ENCODE measurements at places on chromosomes 6 and 20.

- DNase-seq, result no peak
Observed at GRCh38 chr6:123994168-123994567, 190.5 kb downstream of the NKAIN2 start.

DNA sequence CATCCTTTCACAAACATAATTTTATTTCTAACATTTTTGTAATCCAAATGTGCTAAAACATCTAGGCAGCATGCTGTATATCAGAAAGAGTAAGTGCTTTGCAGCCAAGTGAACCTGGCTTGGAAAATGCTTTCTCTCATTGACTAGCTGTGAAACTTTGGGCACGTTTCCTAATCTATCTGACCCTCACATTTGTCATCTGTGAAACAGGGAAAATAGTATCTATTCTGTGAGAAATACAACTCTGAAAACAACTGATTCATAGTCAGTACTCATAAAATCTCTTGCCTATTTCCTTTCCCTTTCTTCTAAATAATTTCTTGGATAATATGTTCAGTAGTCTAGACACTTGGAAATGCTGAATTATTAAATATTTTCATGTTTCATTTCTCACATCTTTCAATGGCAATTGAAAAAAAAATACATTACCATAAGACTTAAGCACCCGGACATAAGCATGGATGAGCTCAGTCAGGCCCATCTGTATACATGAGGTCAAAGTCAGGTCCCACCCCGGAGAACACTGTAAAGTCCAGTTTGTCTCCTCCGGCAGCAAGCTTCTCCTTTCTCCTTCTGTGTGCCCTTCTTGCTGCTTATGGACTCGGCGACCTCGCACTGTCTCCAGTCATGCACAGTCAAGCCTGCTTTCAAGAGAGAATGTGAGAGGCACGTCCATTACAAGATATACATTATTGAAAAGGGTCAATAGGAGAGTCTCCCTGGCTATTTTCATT is 455.0 kb upstream of the SOX4 start:
- DNase-seq, result no peak

DNA sequence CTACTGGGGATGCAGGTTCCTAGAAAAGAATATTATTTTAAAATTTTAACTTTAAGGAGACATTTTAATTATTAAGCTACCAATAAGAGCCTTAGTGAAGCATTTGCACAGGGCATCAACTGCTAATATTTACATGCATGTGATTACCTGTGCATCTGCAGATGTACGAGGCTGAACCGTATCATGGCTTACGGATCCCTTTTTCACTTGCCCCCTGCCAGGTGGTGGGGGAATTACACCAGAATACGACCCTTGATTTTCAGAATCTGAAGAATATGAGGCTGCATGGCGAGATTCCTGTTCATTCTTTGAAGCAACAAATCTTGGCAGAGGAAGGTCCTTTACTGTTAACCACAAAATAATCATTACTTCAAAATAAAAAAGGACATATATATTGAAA is 42.7 kb downstream of the REPS1 start:
- DNase-seq, result peak; percentile 15

GRCh38 chr6:117906958-117907600 is at the start of gene SLC35F1:
Gene SLC35F1 (plus strand): TSS chr6:117907264.
- DNase-seq, result peak; percentile 53

- no peak for DNase-seq
Observed at GRCh38 chr20:55333798-55334197, 671.5 kb downstream of the CBLN4 start.

GRCh38 chr6:149489967-149490366 is 5.2 kb upstream of the ZC3H12D start:
- no peak for DNase-seq

DNA sequence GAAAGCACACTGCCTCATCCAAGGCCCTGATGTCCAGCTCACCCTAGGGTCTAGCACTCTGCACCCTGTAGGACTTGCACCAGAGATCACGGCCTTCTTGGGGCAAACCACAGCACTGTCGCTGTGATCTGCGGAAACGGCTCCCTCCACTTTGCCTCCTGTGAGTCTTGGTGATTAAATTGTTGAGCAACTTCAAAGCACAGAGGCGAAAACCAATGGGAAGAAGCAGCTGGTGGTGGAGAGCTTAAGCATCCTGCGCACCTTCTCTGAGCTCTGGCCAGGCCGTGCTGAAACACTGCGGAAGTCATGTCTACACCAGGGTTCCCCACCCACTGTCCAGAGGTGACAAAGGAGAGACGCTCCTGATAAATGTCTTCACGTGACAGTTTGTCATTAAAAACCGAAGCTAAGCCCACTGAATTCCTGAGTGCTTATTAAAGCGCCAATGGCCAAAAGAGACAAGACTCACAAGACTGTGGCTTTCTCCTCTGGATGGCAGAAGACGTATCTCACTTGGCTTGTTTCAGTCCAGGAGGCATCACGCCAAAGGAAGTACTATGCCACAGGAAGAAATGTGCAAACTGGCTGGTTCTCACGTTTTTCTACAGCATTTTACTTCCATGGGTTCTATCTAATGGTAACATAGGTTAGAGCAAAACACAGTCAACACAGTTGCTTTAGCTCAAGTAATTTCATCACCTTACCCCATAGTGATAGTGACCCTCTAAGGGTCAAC is 3.1 kb downstream of the RAMACL start:
- DNase-seq, result no peak

DNA sequence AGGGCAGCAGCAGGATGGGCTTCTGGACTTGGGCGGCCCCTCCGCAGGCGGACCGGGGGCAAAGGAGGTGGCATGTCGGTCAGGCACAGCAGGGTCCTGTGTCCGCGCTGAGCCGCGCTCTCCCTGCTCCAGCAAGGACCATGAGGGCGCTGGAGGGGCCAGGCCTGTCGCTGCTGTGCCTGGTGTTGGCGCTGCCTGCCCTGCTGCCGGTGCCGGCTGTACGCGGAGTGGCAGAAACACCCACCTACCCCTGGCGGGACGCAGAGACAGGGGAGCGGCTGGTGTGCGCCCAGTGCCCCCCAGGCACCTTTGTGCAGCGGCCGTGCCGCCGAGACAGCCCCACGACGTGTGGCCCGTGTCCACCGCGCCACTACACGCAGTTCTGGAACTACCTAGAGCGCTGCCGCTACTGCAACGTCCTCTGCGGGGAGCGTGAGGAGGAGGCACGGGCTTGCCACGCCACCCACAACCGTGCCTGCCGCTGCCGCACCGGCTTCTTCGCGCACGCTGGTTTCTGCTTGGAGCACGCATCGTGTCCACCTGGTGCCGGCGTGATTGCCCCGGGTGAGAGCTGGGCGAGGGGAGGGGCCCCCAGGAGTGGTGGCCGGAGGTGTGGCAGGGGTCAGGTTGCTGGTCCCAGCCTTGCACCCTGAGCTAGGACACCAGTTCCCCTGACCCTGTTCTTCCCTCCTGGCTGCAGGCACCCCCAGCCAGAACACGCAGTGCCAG is at the start of gene TNFRSF6B:
Gene TNFRSF6B (plus strand): TSS at position 25 of the 729 bp plus-strand sequence. CDS start 116 bp downstream, at position 141.
- DNase-seq, result no peak

DNA sequence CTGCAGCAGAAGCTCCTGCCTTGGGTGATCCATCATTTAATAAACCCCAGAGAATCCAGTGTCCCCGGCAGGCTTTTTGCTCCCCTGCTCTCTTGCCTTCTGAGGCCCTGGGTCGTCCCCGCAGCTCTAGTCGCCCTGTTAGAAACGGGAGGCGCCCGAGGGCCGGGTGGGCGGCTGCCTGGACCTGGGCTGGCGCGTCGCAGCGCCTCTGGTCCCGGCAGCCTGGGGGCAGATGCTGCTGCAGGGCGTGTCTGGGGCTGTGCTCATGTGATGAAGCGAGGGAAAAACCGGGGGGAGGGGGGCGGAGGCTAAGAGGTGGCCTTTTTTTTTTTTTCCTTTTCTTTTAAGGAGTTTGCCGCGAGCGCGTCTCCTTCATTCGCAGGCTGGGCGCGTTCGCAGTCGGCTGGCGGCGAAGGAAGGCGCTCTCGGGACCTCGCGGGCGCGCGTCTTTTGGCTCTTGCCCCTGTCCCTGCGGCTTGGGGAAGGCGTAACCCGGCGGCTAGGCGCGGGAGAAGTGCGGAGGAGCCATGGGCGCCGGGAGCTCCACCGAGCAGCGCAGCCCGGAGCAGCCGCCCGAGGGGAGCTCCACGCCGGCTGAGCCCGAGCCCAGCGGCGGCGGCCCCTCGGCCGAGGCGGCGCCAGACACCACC is 394 bp downstream of the AKAP12 start:
- peak; percentile 72 for DNase-seq

GRCh38 chr20:31717478-31718201 is 5.0 kb downstream of the BCL2L1 start:
- peak; percentile 37 for DNase-seq

- DNase-seq, result no peak
Observed at GRCh38 chr6:5501837-5502236, 240.5 kb downstream of the FARS2 start.

GRCh38 chr6:20554326-20554725 is 20.1 kb downstream of the CDKAL1 start:
- DNase-seq, result no peak

GRCh38 chr6:72246926-72247325 is 360.6 kb downstream of the RIMS1 start:
- no peak for DNase-seq

DNA sequence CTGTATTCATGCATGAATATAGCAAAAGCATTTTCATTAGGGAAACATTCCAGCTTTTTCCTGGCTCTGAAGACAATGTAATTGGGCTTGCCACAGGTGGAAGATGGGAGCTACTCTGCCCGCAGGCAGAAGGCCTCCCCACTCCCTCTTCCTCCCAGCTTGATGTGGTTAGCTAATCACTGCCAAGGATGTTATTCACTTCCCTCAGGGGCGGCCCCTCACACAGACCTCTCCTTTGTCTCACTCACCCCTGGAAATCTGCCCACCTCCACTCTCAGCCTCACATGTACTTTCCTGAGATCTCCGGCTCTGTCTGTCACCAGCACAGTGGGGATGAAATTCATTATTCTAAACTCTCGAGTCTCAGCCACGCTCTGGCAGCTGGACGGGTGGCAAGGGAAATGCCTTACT is 100.7 kb downstream of the ANKRD60 start:
- peak; percentile 26 for DNase-seq

GRCh38 chr6:72621291-72622093 is at the start of gene KCNQ5:
Gene KCNQ5 (plus strand): TSS chr6:72622064.
- DNase-seq, result peak; percentile 45

- no peak for DNase-seq
Observed at GRCh38 chr6:99905209-99906106, 88.6 kb downstream of the MCHR2 start.

DNA sequence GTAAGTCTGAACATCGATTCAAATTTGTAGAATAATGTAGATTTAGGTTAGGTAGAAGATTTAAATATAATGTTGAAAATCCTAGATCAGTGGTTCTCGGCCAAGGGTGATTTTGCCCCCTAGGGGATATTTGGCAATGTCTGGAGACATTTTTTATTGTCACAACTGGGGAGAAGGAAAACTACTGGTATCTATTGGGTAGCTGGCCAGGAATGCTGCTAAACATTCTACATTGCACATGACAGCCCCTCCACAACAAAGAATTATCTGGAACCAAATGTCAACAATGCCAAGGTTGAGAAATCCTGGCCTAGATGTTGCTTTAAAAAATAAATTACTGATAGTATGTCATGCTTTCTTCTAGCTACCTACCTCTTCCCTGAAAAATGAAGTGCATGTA is 76.1 kb downstream of the HIVEP2 start:
- no peak for DNase-seq

GRCh38 chr6:148831531-148831930 is 84.7 kb downstream of the UST start:
- no peak for DNase-seq

DNA sequence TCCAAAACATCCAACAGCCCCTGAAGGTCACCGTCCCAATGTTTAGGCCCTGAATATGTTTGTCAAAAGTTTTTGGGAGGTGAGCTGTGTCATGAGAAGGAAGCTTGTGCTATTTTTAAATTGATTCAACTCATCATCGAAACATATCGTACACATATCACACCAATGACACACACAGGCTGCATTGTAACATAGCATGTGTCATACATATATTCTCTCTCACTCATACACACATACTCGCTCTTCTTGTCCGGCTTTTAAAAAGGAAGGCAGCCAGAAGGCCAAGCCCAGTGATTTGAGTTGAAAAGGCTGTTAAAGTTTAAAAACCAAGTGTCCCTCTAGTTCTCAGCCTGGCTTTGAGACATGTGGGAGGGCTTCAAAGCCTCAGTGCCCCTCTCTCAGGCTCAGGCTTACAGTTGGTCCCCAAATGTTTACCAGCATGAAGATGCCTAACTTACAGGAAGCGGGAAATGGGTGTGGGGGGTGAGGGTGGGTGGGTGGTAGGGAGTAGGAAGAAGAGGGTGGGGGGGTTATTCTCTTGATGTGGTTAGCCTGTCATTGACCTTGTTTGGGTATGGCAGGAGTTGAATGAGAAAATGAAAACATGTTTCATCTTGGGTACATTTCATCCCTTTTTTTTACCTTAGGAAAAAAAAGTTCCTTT is 3.3 kb upstream of the PRDM1 start:
- DNase-seq, result no peak

DNA sequence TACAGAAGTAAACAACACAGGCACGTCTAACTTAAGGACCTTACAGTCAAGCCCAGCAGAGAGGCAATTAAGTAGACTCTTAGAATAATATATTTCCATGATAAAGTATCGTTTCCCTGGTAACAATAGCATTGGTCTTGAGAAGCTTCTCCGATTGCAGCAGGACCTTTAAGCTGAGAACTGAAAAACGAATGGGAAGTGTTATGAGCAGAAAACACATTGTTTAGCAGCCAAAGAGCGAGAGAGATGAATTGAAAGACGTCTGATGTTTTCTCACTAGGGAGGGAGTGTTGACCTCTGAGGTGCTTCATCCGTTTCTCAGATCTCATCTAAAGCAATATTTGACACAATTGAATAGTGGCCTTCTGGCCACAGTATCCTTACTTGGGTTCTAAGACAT is 855 bp downstream of the BYSL start:
- DNase-seq, result no peak

- no peak for DNase-seq
Observed at GRCh38 chr20:37243076-37243936, 18.3 kb downstream of the GHRH start.

DNA sequence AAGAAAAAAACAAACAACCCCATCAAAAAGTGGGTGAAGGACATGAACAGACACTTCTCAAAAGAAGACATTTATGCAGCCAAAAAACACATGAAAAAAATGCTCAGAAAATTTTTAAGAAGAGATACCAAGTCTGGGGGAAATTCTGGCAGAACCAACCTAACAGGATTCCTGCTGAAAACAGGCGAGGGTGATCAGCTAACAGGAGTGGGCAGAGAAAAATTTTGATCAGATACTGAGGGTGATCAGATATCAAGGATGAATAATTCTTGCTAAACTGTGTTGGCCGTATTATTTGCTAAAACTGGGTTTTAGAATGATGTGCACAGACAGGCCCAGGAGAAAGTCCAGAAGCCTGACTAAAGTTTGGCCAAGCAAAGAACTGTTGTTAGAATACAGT is 557.3 kb downstream of the CD109 start:
- DNase-seq, result no peak

GRCh38 chr20:1734269-1734858 is 76.8 kb upstream of the SIRPG start:
- peak; percentile 23 for DNase-seq

GRCh38 chr6:29696147-29697125 is 15.5 kb upstream of the ZFP57 start:
- DNase-seq, result peak; percentile 25

- no peak for DNase-seq
Observed at GRCh38 chr6:150202404-150202803, 59.6 kb downstream of the PPP1R14C start.

Data from activated CD4-positive, alpha-beta T cell treated with anti-CD3 and anti-CD28 coated beads for 48 hours (primary cell).